ENCODE measurements at places on chromosomes 16 and 17.

DNA sequence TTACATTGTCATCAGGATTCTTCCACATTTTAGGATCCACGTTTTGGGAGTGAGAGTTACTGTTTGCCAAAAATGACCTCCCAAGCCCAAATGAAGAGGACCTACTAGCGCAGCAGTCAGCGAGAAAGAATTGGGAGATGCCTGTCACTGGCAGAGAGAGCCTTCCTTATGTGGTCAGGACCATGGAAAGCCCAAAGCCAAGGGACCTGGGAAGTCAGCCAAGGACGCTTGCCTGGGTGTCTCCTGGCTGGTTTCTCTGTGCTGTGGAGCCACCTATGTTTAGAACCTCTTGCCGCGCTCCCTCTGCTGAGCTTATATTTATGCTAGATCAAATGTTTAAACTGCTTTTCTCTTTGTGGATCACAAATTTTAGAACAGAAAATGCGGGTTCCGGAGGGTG lies 24.9 kb upstream of the RHBDL3 start:
- DNase-seq, result no peak

DNA sequence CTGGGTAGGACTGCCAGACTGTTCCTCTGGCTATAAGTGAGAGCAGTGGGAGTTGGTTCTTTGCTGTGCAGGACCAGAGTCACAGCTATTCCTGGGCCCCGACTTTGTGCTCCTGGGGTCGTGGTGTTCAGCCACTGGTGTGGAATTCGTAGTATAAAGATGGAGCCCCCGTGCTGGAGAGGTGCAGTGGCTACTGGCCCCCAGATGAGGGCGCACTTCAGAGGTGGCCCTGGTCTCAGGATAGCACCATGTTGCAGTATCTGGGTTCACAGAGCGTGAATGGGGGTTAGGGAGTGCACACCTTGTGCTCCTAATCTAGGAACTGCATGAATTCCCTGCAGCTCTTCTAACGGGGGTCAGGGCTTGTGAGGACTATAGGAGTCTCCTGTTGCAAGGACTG lies 21.1 kb downstream of the TANC2 start:
- no peak for DNase-seq

- no peak for DNase-seq
Observed at GRCh38 chr17:29149431-29150064, 30.6 kb downstream of the MYO18A start.

GRCh38 chr17:59842901-59843652 lies 49.7 kb downstream of the TUBD1 start:
- no peak for DNase-seq

DNA sequence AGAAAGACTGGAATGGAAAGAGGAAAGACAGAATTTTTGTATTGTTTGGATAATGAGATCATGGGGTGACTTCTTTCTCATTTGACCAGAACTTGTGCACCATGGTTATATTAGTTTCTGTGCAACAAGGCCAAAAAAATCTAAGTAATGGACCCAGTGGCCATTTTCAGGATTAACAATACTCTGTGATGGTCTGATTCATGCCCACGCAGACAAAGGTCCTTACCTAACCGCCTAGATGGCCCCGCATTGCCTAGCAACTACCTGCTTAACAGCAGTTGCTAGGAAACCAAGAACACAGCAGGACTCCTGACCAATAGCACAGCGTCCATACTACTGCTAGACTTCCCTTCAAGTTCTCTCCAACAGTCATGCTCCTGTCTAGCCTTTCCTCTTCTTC lies 22.4 kb downstream of the MIS12 start:
- no peak for DNase-seq

DNA sequence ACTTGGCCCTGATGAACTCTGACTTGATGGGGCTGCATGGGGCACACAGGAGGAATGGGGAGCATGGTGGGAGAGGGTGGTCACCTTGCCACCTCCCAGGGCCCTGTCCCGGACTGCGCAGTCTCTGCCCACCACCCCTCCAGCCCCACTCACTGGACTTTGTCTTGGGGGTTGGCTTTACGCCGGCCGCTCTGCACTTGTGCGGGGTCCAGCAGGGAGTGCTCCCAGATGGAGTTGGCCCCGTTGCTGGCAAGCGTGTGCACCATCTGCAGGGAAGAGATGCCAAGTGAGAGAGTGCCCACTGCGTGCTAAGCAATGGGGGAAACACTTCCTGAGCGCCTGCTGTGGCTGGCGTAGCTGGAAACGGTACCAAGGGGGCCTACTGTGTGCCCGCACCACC lies 6.7 kb downstream of the GIT1 start:
- DNase-seq, result no peak

DNA sequence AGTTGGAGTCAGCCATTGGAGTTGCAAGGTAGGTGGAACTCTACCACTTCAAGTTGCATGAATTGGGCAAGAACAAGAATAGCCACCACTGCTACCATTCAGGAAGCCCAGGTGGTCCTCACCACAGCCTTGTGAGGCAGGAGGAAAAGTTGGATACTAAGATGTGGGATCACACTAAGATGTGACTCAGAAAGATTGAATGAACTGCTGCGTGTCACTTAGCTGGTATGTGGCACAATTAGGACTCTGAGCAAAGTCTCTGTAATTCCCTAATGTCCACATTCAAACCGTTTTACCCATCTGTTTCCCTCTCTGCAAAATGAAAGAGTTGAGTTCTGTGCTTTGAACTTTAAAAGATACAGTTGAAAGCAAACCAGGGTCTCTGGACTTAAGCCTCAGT lies 44.7 kb upstream of the HS3ST3A1 start:
- no peak for DNase-seq

GRCh38 chr17:19244781-19245180 lies 7.6 kb downstream of the EPN2 start:
- no peak for DNase-seq

- DNase-seq, result no peak
Observed at GRCh38 chr17:41647038-41647813, 22.9 kb upstream of the KRT17 start.

- no peak for DNase-seq
Observed at GRCh38 chr16:88622866-88623265, 15.5 kb upstream of the IL17C start.

DNA sequence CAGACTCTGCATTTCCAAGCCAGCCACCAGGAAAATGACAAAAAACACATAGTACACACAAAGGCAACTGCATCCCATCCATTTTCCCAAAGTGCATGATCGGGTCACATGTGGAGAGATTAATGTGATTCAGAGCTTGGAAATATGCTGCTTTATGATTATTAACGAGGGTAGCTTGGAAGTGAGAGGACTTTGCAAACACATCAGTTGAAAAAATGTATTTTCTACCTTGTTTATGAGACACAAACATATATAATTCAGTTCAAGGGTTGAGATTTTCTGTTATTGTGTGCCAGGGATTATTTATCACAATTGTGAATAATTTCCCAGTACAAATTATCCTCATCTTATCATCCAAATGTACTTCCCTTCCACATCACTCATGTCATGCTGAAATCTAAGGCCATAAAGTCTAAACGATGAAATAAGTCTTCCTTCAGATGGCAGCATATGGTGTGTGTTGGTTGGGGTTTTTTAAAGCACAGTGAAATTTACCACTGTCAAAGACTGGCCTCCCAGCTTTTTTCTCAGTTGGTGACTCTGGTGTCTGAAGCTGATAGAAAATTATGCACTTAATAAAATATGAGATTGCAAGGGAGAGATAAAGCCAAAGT lies 104.7 kb upstream of the ADAMTS18 start:
- no peak for DNase-seq

DNA sequence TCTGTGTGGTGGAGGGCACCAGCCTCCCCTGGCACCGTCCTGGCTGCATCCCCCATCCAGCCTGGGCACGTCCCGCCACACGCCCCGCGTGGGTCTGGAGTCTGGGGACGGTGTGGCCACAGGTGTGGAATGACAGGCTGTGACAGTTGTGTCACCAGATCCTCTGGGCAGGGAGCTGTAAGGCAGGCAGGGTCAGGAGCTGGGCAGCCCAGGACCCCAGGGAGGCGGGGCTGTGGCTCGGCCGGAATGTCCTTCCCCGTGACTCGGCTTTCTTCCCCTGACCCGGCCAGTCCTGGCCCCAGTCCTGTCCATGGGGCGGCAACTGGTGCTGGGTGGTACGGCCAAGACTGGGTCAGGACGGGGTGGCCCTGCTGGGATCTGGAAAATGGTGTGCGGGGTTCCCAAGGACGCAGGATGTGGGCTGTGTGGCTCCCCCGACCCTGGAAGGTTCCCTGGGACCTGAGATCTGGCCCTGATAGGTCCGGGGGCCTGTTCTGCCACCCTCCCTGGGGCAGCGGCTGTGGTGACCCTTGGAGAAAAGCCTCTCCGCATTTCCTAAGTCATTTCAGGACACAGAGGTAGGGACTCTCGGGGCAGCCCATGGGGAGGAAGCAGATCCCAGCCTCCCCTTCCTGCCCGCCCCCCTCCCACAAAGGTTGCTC lies 3.3 kb upstream of the SLC16A3 start:
- DNase-seq, result no peak

GRCh38 chr17:10716218-10716617 lies 13.6 kb downstream of the TMEM220 start:
- no peak for DNase-seq

GRCh38 chr16:68760671-68761275 lies 23.7 kb downstream of the CDH1 start:
- DNase-seq, result peak; percentile 26

- DNase-seq, result no peak
Observed at GRCh38 chr16:4576008-4576407, 19.9 kb downstream of the C16orf96 start.

DNA sequence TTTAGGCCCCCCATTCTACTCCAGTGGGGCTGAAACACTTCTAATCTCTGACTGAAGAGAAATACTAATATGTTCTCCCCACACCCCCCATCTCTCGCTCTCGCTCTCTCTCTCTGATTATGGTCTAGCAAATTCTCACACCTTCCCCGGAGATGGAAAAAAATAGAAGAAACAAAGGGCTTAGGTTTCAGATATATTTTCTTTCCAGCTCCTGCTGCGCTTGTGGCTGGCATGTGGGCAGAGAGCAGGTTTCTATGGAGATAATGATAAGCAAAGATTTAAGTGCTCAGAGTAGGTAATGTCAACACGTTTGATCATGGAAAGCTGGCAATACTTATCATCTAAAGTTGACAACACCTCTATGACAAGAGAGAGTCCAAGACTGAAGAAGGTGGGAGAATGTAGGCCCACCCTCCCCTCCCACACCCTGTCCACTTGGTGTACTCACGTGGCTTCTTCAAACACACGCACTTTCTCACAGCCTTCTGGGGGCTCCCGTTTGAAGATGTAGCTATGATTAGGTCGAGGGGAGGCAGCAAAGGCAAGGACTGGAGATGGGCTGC lies 8.0 kb upstream of the SLC35B1 start:
- no peak for DNase-seq

GRCh38 chr17:35095741-35096140 lies 23.9 kb downstream of the RAD51D start:
- no peak for DNase-seq

- DNase-seq, result no peak
Observed at GRCh38 chr16:81003610-81004460, 2.9 kb downstream of the CMC2 start.

DNA sequence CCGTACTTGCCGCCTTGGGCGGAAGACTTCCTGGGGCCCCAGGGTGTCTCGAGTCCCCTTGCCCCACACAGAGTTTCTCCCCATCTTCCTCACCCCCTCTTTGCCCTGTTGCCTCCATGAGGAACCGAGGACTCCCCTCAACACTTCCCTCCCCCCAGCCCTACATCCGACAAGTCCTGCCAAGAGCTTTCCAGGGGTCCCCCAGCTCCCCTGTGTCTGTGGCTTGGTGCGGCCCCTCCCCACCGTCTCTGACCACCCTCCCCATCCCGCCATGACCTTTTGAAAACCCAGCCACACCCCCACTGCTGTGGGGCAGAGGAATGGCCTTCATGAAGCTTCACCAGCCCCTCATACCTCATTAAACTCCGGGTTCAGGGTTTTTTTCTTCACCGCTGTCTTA lies 11.4 kb downstream of the SCGB1C2 start:
- DNase-seq, result no peak

DNA sequence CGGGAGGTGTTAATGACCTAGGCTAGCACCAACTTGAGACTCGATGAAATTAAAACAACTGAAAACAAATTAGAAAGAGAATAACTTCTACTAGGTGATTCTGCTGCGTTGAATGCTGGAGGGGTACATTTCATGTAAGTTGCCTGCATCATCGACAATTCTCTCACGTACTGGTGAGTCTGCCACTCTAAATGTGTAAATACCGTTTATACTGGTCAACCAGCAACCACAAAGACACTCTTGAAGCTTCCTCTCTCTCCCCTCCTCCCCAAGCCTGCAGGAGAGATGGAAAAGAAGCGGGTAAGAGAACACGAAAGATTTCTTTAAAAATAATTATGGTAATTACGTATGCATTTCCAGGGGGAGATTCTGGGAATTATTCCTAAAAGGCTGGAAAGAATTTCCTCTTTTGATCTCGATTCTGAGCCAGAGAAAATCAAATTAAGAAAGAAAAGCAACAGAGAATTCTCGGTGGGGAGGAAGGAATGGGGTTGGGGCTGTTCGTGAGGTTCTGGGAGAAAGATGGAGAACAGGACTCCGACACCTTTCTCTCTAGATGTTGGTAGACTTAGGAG lies 68.6 kb upstream of the MRTFB start:
- DNase-seq, result no peak

DNA sequence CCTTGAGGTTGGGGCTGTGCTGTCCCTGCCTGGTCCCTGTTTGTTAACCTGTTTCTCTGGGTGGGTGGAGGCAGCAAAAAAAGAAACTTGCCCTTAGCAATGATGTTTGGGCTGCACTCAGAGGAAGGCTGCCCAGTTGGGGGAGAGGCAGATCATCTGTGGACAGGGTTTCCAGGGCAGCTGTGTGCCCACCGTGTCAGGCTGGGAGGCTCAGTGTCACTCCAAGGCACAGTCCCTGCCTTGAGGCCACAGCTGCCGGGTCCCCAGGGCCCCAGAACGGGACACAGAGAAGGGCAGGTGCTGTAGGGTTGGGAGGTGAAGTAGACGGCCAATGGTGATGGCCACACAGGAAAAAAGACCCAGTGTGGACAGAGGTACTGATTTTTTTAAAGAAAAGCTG lies 3.9 kb downstream of the IL34 start:
- DNase-seq, result no peak

DNA sequence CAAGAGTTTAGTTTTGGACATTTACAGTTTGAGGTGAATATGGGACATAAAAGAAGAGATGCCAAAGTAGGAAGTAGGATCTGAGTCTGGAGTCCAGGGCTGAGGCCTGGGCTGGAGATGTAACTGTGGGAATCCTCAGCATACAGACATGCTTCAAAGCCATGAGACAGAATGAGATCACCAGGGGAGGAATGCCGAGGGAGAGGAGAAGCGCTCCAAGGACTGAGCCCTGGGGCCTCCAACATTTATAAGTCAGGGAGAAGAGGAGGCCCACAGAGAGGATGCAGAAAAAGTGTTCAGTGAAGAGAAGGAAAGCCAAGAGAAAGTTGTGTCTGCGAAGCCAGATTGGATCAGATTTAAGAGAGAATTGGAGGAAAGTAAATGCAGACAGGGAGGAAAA lies 277.5 kb upstream of the MYOCD start:
- DNase-seq, result no peak

DNA sequence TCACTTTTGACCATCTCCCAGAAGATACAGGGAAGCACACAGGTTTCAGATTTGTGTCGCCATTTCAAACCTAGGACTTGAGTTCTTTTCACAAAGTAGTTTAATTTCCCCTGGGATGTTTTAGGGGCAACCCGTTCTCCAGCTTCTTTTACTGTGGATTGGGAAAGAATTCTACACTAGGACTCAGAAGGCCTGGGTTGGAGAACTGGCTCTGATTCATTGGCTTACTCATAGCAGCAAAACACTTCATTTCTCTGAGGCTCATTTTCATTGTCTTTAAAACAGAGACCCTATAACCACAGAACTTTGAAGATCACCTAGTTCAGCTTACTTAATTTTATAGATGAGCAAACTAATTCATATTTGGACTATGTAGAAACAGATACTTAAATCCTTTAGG lies 175.9 kb upstream of the SALL1 start:
- no peak for DNase-seq

GRCh38 chr17:71084219-71084618 lies 914.9 kb downstream of the KCNJ2 start:
- DNase-seq, result no peak

All from activated CD4-positive, CD25-positive, alpha-beta regulatory T cell (primary cell).